ENCODE measurements at places on chromosomes 7 and 10.

- no peak for DNase-seq
These were observed 16.0 kb downstream of the ADCYAP1R1 start for GRCh38 chr7:31068006-31068675.

GRCh38 chr7:28960071-28960840 lies 2.1 kb upstream of the TRIL start:
- no peak for DNase-seq

DNA sequence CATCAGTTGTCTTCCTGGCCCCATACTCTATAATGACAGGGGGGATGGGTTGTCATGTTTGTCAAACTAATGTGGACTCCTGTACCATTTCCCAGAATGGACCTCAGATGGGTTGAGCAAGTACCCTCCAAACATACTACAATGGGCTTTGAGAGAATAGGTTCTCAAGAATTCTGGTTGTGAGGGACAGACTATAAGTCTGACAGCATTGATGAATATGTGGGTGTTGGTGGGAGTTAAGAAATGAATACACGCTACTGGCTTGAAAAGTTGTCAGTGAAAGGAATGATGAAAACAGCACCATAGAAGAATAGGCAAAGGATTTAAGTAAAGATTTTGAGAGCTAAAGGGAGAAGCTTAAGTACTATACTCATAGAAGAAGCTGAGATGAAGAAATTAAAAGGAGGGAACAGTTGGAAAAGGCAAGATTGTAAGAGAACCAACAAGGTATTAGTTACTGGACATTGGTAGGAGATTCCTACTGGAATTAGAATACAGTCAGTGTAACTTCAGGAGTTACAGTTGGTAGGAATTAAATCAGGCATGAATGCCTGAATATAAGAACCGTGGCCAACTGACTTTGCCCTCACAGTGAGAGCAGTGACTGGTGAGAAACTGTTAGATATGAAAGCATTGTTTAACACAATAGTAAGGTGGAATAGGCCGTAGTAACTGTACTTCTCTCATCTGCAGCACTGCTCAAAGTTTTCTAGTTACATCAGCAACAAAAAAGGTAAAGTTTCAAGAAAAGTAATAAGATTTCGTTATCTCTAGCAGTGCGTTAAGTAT lies 86.3 kb downstream of the LCOR start:
- no peak for DNase-seq

GRCh38 chr10:79984851-79985250 lies 35.9 kb upstream of the SFTPD start:
- no peak for DNase-seq

GRCh38 chr7:25360451-25360850 lies 132.2 kb upstream of the NPVF start:
- DNase-seq, result no peak

DNA sequence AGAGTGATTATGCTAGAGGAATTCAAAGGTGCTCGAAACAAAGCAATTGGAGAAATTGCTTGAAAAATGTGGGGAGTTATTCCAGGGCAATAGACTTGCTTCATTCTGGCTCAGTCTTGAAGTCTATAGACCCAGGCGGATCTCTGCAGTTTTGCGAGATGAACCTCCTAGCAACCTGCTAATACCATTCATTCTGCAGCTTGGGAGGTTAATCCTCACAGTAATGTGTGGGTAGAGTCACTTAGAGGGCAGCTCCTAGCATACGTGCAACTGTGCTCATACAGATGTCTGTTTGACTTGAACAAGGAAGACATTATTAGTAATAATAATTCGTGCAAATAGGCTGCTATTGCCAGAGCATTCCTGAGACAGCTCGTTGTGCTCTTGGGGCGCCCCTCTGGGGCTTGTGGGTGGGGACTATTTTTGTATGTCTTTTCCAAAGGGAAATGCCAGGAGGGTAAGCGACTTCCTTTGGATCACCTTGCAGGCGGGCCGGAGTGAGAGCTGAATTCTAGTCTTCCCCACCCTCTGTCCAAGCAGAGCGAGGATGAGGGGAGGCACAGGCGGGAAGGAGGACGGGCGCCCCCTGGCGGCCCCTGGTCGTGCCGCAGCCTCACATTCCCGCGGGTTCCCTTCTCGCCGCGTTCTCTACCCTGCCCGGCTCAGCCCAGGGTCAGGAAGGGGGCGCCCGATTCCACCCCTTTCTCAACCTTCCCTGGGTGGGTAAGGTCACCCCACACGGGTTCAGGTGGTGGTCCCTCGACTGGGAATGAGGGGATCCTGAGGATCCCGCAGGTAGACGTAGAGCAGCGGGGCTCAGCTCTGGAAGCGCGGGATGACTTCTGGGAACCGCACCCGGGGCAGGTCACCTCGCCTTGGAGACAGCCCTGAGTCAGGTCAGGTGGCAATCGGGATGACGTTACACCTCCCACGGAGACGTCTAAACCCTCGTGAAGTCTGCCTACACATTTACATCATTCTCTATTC lies 241.5 kb downstream of the PHTF2 start:
- DNase-seq, result no peak

- no peak for DNase-seq
These were observed 178.9 kb downstream of the ARHGAP21 start for GRCh38 chr10:24544776-24545175.

GRCh38 chr10:69866688-69867461 lies 65.2 kb downstream of the COL13A1 start:
- no peak for DNase-seq

Measured in esophagus squamous epithelium (tissue), 5 donors.